ENCODE measurements at places on chromosomes 6 and 20.
A peak's percentile ranks its signal among the peaks of the same experiment; 100 is the strongest.

DNA sequence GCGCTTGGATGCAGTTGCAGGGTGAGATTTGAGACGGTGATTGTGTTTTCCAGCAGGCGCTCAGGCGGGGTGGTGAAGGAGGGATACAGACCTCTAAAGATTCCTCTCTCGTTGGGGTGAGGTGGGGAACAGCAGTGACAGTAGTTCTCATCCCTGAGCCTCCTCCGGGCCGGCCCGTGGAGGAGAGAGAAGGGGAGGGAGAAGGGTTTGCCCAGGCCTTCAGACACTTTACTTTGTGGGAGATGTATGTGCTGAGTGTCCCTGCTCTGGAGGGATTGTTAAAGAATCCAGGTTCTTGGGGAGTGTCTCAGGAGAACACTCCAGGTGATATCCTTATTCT is 41.0 kb downstream of the PSMB9 start:
- DNase-seq: no peak

- no peak for DNase-seq
These were observed 178.6 kb downstream of the PLCB1 start for GRCh38 chr20:8310618-8311017.

GRCh38 chr20:31788578-31788977 is 30.6 kb upstream of the MYLK2 start:
- DNase-seq: no peak

- no peak for DNase-seq
These were observed 4.4 kb downstream of the MYLK2 start for GRCh38 chr20:31823360-31824124.

DNA sequence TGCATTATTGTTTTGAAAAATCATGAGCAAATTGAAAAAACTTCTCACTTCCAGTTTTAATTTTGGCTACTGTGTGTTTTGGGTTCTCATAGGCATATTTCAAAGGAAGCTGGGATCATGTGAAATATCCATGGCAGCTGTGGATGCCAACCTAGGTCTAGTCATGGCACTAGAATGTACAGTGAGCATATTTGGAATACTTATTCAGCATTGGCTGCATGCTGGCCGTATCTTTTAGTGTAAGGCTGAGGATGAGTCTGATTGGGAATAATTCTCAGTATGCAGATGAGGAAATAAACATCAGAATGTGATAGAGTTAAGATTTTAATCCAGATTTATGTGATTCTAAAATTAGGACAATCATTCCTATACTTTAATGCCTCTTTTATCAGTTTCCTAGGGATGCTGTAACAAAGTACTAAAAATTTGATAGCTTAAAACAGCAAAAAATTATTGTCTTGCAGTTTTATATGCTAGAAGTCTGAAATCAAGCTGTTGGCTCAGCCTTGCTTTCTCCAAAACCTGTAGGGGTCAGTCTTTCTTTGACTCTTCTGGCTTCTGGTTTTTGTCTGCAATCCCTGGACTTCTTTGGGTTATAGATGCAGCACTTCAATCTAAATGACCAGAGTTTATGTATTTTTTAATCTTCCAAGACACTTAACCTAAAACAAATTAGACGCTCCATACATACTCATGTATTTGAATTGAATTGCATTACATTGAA is 37.7 kb upstream of the DEFB112 start:
- no peak for DNase-seq

- DNase-seq: no peak
These were observed 16.8 kb upstream of the DCBLD1 start for GRCh38 chr6:117465691-117466090.

GRCh38 chr6:169890049-169890448 is 138.6 kb downstream of the ERMARD start:
- DNase-seq: no peak

DNA sequence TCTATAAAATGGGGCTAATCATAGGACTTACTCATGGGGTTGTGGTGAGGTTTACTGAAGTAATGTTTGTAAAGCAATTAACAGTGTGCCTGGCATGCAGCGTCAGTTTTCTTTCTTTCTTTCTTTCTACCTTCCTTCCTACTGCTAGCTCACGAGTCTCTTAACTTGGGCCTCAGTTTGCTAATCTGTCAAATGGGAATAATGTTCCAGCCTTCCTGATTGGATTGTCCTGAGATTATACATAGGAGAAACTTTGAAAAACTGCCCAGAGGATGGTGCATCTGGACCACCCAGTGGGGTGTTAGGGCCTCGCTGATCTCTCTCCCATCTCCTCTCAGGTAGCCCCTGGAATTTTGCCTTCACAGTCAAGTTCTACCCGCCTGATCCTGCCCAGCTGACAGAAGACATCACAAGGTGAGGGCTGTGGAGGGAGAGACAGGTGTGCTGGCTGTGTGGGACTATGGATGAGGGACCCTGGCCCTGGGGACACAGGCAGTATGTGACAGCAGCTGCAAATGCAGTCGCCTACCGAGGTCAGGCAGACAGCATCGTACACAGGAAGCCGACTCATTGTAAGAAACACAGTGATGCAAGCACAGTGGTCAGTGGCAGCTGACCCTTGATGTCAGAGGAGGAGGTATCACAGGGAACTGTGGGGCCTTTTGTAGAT is 27.5 kb downstream of the EPB41L1 start:
- DNase-seq: no peak

- DNase-seq: no peak
These were observed 700 bp downstream of the GFOD1 start for GRCh38 chr6:13486679-13487121.

DNA sequence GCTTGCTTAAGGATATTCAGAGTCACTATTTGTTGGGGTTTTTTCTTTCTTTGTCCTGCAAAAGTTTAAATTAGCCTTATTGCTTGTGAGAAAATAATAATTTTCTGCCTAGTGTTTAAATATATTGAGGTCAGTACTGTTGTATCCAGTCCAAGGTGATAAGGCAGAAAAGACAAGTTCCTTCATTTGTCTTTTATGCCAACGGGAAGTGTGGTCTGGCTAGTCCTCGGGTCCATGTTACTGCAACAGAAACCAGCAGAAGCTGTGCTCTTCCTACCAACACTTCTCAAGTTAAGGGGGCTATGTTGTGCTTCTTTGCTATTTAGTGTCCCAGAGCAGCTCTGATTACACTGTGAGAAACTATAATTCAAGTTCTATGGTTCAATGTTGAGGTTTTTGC is 301.1 kb downstream of the TBC1D7 start:
- no peak for DNase-seq

DNA sequence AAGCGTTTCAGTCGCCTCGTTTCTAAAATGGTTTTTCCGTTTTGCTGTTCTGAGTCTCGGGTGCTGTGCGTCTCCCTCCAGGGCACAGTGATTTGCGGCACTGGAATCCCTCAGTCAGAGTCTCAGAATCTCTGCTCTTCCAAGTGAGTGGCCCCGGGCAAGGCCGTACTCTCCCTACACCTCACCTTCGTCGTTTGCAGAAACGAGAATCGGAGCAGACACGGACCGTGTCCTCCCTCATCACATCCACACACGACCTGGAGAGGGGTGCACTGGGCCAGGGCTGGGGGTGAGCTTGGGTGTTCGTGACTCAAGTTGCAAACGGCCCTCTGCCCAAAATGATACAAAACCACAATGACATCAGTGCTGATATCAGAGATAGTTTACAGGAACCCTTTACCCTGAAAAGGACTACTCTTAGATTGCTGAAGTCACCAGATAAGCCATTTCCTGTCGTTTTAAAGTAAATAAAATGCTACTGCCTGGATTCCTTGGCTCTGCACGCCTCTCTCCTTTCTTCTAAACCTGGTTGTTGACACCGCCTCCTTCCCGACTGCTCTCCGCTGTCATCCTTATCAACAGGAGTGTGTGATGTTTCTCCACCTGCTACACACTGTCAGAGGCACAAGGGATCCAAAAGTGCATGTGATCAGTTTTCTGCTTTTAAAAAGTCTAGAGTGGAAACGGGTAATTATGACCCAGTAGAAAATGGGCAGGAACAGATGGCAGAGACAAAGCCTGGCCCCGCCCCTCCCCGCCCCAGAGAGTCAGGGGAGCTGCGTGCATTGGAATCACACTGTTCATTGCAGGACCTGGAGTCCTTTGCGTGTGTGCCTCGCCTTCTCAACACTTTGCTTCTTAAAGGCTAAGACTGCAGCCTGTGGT is 38.4 kb downstream of the KIF25 start:
- no peak for DNase-seq

DNA sequence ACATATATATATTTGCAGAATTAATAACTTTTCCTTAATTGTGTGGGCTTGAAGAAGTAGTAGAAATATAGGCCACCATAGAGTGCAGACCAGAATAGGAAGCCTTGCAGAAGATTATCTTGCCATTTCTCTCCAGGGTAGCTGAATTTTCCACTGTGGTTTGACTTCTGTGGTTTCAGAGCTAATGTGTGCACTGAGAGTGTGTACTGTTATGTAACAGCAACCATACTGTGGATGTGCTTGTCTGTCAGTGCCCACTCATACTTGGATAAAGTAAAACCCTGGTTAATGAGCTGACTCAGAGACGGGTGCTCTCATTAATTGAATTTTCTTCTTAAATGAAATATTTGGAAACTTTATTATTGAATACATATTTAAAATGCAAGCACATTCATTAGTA is 57.2 kb downstream of the CEP43 start:
- no peak for DNase-seq

DNA sequence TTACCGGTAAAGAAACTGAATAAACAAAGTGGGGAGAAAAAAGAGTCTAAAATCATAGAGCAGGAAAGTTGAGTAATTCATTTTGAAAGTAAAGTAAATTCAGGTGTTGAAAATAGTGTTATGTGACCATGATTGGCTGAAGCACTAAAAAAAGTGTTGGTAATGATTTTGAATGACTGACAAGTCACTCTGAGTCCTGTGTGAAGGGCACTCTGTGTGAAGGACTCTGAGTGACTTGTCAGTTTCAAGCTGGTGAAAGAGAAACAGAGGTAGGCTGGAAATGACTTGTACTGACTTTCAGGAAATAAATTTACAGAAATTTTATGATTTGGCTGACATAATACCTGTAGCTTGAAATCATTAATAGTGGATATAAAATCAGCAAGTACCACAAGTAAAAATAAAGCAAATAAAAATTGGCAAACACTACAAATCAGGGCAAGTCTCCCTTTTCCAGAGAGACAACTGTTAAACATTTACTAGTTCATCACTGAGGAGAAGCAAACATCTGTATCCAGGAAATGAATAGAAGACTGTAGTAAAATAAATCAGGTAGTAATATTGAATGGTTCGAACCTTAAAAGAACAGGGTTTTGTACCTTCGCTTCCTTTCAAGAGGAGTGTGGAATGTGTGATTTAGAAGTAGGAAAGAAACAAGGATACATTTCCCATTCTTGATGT is 630.6 kb downstream of the GRIK2 start:
- DNase-seq: no peak

DNA sequence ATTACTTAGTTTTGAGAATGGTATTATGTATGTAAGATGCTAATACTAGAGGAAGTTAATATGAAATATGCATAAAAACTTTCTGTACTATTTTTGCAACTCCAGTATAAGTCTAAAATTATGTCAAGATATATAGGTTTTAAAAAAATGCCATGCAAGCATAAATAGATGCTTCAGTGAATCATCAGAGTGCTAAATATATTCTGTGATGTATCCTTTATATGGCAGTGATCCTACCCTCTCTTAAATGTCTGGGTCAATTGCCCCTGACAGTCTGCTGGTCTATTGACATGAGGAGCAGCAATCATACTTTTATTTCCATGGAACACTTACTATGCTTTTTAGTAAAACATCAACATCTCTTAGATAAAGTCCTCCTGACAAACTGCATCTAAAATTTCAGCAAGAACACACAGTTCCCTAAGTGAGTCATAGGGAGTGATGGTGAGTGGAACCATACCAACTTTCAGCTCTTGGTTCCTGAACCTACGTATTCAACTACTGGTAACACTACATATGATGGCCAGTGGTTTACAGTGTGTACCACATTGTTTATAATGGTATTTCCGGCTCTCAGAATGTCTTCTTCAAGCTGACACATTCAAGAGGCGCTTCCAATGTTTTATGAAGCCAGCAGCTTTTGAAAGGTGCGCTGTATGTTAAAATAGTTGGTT is 928.7 kb upstream of the GJE1 start:
- no peak for DNase-seq

GRCh38 chr6:34512738-34513115 is 43.4 kb downstream of the SPDEF start:
- DNase-seq: no peak

DNA sequence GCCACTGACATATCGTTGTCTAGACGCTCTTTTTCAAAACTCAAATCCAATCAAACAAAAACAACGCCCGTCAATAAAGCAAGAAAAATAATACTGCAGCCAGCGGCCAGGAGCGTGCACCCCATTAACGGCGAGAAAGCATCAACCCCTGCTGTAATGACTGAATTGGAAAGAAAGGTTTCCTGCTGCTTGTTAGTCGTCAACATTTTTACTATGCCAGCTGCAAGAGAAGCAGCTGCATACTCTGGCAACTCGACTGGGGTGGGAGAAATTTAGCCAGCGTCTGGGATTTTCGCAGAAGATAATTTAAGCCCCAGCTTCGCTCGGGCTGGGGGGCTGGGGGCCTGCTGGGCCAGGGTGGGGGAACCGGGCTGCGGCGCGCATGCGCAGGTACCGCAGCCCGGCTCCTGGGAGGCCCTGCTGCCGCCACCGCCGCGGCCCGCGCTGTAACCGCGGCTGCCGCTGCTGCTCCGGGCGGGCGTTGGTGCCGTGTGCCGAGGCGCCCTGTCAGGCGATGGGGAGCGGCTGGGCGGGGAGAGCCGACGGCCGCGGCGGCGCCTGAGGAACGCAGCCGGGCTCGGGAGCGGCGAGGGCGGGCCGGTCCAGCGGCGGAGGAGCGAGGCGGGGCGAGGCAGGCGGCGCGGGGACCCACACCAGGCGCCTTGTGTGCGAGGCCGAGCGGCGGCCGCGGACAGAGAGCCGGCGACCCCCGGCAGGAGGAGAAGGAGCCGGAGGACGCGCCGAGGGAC is 732 bp upstream of the STXBP5 start:
- peak; percentile 29 for DNase-seq

- no peak for DNase-seq
These were observed 171.3 kb upstream of the HDAC2 start for GRCh38 chr6:114142258-114142657.

DNA sequence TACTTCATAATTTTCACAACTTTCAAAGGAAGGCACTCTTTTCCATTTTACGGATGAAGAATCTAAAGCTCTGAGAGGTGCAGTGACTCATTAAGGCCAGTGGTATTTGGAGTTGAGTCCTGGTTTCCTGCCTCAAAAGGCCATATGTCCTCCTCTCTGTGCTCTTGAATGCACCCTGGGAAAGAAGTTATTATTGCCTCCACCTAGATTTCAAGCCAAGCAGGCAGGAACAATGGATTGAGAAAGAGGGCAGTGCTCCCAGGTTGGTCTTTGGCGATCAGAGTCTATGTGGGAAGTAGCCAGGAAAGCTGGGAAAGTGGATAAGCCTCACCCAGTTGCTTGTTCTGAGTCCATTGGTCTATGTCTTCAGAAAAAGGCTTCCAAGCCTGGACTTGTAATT is 165.0 kb downstream of the MAFB start:
- no peak for DNase-seq

DNA sequence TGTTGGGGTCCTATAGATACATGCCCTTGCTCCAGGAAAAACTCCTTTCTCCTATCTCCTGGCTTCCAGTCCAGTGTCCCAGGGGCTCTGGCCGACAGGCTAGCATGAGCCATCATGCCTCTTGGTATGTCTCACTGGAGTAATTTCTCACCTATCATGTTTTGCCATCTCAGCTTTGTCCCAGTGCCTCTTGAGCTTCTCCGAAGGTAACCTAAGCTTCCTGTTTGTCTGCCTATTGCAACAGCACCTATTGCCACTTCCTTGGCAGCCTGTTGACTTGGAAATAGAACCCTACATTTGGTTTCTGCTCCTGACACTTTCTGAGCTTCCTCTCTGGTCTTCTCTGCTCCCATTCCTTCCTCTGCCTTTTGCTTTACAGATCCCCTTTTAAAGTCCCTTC is 197.7 kb downstream of the KCNQ5 start:
- DNase-seq: no peak

Measured in stimulated activated CD8-positive, alpha-beta memory T cell treated with anti-CD3 and anti-CD28 coated beads, Interleukin-7, amount 100 ng/mL, for 1 hour (primary cell).